ENCODE measurements at places on chromosomes 1 and 21.

DNA sequence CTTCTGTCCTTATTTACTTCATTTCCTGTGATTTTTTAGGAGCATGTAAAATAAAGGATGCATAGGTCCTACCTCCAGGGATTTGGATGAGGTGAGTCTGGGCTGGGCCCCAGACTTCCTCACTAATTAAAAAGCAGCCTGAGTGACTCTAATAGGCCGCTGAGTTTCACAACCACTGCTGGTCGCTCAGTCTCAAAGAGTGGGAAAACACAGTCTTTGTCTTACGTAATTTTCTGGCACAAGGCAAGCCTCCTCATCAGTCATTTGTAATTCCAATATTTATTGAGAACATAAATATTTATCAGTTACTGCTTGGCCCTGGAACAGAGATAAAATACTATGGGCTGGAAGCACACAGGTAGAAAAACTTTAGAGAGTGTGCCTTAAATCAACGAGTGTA is 195.4 kb upstream of the RUNX1 start:
- DNase-seq, result no peak

GRCh38 chr1:199510314-199510713 is 517.2 kb upstream of the NR5A2 start:
- DNase-seq, result no peak

DNA sequence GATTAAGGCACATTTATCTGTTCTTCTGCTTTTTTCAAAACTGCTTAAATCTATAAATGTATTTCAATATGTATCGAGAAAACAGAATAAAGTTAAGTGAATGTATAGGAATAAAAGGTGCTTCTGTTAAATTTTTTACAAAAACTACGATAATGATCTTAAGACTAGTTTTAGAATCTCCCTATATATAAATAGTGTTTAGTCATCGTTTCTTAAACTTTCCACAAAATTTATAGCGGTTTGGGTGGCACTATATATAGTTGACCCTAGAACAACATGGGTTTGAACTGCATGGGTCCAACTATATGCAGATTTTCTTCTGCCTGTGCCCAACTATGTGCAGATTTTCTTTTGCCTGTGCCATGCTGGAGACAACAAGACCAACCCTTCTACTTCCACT is 125.7 kb downstream of the CRB1 start:
- DNase-seq, result no peak

DNA sequence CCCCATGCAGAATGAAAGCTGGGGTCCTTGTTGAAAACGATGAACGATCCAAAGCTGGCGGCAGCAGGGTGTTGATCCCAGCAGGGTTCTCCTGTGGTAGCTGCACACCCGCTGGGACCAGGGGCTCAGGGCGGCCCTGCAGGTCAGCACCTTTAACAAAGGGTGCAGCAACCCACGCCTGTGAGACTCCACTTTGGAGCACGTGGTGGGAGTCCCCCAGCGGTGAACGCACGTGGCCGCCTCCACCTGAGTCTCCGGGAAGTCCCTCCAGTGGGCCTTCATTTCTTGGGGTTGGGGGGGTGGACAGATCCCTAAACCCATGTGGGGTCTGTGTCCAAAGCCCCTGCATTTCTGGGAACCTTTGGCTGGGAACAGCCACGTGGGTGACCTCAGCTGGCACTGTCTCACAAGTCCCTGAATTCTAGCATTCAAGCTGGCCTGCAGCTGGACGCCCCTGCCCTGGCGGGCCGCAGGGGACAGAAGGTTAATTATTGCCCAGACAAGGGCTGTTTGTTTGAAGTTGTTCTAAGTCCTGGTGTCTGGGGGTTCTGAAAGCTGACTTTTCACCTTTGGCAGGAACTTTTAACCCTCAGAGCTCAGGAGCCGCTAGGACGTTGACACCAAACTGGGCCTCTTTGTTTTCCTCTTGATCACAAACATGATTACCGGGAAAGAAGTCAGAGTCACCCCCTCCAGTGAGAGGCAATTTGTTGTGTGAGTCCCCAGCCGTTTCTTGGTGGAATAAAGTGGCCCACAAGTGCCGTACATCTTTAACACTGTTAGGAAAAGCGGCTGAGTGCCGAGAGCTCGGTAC is 64.5 kb downstream of the COL18A1 start:
- no peak for DNase-seq

GRCh38 chr1:229271448-229272159 is 693 bp downstream of the RAB4A start:
- DNase-seq, result no peak

- DNase-seq, result peak; percentile 99
Observed at GRCh38 chr1:85330711-85331290, 54.4 kb upstream of the BCL10 start.

DNA sequence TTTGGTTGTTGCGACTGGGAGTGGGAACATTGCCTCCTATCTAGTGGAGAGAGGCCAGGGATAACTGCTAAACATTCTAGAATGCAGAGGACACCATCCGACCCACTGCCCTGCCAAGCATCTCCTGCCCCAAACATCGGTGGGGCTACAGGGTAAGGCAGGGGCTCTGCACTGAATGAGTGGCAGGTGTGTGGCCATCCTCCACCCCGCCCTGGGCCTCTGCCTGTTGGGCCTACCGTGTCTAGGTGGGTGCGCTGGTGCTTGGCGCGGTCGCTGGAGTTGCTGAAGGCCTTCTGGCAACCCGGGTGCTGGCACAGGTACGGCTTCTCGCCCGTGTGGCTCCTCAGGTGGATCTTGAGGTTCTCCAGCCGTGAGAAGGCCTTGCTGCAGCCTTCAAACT is 70.4 kb downstream of the DMRTB1 start:
- no peak for DNase-seq

GRCh38 chr1:111857194-111857651 is 101.5 kb downstream of the DDX20 start:
- DNase-seq, result no peak

- DNase-seq, result no peak
Observed at GRCh38 chr1:200075522-200075921, 48.0 kb downstream of the NR5A2 start.

GRCh38 chr1:29238620-29239002 is 2.3 kb downstream of the PTPRU start:
- DNase-seq, result no peak

DNA sequence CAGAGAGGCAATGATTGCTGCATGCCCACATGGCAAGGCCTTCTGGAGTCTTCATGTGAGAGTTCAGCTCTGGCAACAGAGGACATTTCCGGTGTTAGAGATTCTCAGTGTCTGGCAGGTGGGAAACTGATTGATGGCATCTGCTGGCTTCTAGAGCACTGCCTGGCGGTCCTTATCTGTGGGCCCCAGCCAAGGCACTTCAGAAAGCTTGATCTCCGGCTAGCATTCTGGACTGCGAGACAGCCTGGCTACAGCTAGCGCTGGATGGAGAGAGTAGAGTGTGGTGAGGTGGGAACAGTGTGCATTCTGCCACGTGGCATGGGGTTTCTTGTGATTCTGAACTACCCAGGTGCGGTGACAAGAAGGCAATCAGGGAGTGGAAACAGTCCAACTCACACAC is 9.4 kb downstream of the ZNF678 start:
- no peak for DNase-seq

DNA sequence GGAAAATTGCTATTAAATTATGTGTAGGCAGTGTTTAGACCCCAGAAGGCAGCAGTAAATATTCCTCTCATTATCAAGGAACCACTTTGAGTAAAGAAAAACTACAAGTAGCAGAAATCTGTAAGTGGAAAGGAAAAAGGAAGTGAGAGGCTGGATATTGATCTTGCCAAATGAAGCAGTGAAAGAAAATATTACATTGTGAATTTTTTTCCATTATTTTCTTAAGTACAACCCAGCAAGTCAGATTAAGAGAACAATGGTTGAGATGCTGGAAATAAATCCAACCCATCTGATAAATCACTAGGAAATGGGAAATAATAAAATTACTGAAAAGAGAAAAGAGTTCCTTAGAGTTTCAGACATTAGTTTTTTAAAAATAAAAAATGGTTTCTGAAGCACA is 106.7 kb downstream of the HMCN1 start:
- DNase-seq, result no peak

GRCh38 chr1:80639777-80640533 is 1160.8 kb upstream of the ADGRL2 start:
- no peak for DNase-seq

DNA sequence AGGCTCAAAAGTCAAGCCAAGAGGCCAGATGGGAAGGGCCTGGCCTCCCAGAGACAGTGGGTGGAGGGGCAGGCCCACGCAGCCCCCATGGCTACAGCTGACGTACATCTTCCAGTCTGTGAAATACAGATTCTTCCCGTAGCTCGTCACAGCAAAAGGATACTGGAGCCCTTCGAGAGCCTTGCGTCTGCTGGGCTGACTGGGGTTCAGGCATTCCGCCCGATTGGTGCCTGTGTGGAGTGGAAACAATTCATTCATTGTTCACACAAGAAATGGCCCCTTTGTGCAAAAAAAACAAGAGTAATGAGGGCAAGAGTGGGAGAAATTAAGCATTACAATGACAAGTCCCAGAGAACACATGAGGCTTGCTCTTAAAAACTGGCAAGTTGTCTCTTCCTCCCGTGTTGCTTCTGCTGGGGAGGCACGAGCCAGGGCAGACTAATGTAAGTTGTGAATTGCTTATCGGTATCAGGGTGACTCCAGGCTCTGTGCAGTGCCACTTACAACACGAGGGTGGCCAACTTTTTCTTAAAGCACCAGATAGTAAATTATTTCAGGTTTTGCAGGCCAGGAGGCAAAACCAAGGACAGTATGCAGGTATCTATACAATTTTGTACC is 85.1 kb downstream of the NID1 start:
- DNase-seq, result no peak

DNA sequence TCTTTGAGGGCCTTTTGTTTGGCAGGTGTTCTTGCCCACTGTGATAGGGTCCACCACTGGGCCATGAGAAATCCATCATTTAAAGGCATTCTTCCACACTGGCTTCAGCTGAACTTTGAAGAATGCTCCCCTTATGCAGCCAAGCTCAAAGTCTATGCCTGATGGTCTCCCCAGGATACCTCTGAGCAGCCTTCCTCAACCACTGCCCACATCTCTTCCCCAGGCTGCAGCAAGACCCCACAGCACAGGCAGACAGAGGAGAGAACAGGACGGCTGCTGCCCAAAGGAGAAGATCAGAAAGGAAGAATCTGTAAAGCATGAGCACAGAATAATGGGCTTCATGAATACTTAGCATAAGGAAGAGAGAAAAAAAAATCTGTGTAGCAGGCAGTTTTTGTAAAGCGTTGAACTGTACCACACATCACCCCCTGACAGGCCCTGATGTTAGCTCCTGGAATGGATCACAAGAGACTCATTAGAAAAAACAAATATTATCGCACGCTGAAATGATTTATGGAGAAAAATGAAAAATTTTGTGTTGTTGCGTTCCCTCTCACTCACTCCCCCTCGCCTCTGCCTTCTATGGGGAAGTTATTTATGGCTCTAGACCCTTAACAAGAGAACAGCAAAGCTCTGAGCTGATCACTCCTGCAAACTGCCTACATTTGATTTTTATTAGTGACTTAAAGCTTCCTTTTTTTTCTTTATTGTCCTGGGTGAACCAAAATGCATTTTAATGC is 134.1 kb downstream of the TMEM53 start:
- no peak for DNase-seq

All from BJ (cell line).